Spleen (tissue), 13 donors: ENCODE measurements at places on chromosomes 3 and 15.

GRCh38 chr3:32420126-32421038, 28.7 kb downstream of the CMTM7 start:
- DNase-seq = peak; percentile 79

GRCh38 chr15:74651242-74651741, 35.7 kb downstream of the CLK3 start:
- no peak for DNase-seq

GRCh38 chr3:107589454-107589853, 66.7 kb downstream of the BBX start:
- no peak for DNase-seq

GRCh38 chr15:69908060-69908459, 189.7 kb downstream of the TLE3 start:
- DNase-seq = no peak

- DNase-seq = no peak
Measured at GRCh38 chr15:28996289-28996688, 110.5 kb downstream of the APBA2 start.

DNA sequence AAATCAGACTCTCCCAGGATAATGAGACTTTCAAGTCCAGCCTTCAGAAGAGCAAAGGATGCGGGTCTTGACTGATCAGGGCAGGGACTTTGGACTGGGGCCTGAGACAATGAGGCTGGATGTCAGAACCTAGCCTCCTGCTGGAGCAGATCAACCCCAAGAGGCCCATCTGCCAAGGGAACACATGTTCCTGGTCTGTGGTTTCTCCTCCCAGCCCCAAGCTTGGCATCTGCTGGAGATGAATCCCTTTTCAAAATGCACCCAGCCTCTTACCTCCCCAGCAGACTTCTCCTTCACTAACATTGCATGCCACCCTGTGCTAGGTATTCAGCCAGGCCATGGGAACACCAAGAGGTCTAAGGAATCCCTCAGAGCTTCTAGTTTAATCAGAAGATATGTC, 43.7 kb upstream of the MFGE8 start:
- no peak for DNase-seq

DNA sequence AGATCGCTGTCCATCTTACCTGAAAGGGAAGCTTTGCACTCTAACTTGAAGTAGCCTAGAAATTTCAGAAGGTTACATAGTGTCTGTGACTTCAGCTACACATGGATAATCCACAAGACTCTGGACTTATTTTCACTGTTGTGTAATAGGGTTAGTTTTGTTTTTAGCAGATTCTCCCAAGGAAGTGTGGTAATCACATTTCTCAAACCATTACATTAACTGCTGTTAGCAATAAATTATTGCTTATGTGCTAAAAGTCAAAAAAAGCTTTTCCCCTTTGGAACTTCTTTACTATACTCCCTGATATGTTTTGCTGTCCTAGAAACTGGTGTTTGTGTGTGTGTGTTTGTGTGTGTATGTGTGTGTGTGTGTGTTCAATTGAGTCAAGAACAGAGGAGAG, 351.8 kb upstream of the TPRG1 start:
- no peak for DNase-seq

GRCh38 chr15:29233566-29233965, 36.1 kb downstream of the NSMCE3 start:
- DNase-seq = no peak

DNA sequence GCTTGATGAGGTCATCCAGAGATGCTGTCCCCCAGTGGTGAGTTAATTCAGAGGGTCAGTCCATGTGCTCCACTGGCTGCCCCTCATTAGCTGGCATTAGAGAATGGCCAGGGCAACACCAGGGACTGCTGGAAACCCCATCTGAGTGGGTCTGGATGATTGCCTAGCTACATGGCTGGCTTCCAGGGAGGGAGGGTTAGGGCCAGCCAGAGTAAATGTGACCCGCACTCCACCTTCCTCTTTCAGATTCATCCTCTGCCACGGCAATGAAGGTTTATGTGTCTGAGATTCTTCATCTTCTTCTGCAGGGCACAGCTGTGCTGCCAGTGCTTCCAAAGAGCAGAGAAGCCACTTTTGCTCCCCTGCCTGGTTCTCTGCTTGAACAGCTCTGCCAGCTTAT, 391.9 kb downstream of the OCA2 start:
- DNase-seq = no peak

DNA sequence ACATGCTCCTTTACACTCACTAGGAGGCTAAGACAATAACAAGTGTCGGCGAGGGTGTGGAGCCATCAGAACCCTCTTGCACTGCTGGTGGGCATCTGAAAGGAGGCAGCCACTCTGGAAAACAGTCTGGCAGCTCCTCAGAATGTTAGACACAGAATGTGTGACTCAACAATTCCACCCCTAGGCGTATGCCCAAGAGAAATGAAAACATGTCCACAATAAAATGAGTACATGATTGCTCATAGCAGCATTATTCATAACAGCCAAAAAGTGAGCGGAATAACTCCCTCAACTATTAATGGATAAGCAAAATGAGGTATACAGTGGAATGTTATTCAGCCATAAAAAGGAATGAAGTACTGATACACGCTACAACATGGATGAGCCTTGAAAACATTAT, 57.8 kb downstream of the WNT7A start:
- DNase-seq = peak; percentile 32

DNA sequence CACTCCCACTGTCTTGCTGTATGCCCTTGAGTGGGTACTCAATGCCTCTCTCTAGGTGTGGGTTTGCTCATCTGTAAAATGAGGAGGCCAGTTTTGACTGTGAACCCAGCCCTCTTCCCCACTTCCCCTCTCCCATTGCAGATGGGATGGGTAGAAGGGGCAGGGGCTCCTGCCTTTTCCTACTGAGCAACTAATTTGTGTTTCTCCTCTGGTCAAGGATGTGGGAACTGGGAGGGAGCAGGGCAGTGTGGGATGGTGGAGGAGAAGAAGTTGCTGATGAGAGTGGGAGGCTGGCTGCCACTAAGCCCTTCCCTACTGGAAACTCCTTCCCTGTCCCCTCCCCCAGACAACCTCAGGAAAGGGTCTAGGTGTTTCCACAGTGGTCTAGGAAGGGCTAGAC, 20.1 kb upstream of the ANKDD1A start:
- DNase-seq = no peak

DNA sequence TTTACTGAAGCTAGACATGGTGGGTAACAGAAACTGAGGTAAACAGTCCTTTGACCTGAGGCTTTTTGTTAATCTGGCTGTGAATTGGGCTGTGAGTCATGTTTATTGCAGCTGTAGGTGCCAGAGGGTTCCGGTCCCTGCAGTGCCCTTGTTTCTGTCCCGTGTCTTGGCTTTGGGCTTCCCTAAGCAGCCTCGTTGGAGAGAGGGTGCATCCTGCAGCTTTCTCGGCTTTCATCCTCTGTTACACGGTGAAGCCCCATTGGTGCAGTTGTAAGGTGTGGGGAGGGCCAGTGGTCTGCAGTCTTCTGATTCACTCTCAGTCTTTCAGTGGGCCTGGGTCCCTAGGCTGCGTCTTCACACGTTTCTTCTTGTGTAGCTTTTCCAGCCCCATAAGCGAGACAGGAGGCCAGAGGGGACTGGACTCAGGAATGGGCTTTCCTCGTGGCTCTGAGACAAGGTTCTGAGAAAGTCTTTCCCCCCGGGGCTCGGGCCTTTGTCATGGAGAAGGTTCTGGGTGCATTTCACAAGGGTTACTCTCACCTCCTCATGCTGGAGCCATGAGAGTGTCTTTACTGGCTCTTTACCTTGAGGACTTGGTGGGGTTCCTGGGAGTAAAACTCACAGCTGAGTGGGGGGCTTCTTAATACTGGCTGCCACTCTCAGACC, 33.1 kb downstream of the ASB7 start:
- DNase-seq = no peak

GRCh38 chr3:25901796-25902195, 111.9 kb downstream of the OXSM start:
- DNase-seq = no peak

DNA sequence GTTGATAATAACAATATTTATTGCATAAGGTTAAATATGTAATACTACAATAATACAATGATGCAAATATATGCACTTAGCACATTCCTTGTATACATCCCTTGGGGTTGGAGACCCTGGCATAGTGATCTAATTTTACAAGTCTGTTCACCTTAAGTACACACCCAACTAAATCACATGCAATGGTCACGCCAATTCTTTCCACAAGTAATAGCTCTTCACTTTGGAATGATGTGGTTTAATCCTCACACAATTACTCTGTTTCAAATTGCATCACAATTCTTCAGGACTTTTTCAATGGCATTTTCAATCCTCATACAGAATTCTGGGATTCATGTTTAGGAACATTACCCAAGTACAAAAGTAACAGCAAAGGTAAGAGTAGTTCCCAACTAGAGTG, 27.3 kb upstream of the SPRED1 start:
- DNase-seq = no peak
